ENCODE measurements at places on chromosomes 1 and 21.

GRCh38 chr1:61202854-61203598, 120.7 kb downstream of the NFIA start:
- no peak for DNase-seq

- DNase-seq = no peak
These were observed 73.6 kb downstream of the TBX15 start for GRCh38 chr1:118914379-118915161.

DNA sequence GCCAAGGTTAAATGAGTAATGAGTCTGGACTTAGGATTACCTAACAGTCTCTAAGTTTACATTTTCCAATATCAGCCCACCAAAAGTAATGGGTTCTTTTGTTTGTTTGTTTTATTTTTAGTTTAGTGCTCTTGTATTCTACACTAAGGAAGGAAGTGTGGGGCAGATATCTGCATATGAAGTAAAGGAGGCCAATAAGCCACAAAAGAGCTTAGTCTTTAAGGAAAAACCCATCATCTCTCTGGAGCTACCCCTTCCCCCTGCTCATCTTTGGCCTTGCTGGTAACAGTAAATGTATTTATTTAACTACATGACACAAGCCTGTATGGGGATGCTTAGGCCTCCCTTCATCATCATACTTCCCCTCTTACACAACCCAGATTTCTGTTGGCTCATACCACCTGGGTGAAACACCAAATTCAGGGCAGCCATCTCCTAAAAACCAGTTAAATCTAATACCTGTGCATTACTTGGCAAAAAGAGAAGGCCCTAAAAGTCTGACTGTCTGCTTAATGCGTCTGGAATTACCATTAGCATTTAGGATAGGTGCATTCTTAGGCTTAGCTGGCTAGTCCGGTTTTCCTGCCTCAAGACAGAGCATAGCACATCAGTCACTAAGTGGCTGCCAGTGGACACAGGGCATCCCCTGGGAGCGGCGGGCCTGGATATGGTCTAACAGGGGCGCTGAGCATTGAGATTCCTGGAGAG, 96.8 kb upstream of the ADGRL2 start:
- no peak for DNase-seq

DNA sequence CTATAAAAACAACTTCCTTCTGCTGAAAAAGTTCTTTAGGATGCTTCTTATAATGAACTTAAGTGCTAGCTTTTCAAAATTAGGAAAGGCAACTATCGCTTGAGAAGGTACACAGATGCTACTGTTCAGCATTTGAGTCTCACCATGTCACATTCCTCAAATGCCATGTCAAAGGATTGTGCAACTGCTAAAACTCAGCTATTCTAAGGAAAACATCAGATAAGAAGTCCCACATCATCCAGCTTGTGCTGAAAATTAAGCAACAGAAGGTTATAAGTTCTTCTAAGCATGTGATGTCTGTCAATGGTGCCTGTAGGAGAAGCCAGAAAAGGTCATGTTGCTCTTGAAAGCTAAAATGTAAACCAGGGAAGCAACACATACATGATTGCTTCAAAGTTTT, 36.5 kb downstream of the MCOLN2 start:
- no peak for DNase-seq

DNA sequence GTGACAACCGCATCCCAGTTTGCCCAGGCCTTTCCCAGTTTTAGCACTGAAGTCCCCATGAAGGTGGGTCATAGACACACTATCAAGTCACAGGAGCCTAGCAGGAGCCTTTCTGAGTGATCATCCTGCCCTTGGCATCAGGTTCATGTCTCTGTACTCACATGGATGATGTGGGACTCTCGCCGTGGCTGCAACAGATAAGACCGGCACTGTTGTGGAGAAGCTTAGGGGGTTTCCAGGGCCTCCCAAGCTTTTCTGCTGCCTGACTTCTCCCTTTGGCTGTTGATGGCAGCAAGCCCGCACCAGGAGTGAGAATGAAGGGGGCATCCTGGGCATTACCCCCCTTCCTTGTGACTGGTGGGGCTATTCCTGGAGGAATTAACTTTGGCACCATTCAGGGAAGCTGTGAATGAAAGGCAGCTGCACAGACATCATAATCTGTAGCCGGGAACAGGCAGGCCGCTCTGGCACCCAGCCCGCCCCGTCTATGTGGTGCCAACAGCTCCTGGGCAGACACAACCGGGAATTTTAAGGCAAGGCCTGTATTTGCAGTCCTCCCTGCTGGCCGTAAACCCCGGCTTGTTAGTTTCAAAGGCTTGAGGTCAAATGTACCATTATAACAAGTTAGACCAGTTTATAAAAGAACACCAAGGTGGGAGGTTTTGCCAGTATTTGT, 148.6 kb downstream of the HUNK start:
- DNase-seq = no peak

DNA sequence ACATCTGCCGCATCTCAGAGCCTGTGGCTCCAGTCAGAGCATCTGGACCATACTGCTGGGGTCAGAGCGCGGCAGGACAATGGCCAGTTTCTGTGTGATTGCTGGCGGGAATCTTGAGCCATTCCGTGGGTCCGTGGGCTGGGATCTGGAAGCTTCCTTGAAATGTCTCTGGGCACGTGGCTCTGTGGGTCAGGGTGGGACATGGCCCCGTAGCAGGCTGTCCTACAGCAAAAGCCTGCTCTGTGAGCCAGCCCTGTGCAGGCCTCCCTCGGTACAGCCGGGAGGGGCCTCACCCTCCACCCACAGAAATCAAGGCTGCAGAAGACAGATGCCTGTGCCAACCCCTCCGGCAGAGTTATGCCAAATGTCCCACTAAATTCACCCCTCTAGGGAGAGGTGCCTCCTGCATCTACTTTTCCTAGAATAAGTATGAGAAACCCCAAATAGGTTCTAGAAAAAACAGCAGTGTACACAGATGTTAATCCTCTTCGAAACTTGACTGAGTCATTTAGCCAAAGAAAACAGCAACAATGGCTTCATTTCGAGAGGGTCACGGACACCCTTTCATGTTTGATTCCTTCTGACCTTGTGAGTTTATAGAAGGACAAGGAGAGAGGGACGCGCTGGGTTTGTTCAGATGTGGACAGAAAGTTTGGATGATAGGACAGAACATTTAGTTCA, 27.8 kb downstream of the COL18A1 start:
- DNase-seq = no peak

DNA sequence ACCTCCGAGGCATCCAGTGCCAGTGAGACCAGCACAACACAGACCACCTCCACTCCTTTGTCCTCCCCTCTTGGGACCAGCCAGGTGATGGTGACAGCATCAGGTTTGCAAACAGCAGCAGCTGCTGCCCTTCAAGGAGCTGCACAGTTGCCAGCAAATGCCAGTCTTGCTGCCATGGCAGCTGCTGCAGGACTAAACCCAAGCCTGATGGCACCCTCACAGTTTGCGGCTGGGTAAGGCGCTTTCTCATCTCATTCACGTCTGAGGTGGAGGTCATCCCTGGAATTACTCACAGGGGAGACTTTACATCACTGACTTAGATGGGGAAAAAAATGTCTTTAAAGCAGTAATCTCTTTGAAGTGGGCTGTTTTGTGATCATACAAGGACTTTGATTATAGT, 106.3 kb downstream of the CD247 start:
- no peak for DNase-seq

- no peak for DNase-seq
These were observed 25.3 kb downstream of the SERTAD4 start for GRCh38 chr1:210257698-210258529.

DNA sequence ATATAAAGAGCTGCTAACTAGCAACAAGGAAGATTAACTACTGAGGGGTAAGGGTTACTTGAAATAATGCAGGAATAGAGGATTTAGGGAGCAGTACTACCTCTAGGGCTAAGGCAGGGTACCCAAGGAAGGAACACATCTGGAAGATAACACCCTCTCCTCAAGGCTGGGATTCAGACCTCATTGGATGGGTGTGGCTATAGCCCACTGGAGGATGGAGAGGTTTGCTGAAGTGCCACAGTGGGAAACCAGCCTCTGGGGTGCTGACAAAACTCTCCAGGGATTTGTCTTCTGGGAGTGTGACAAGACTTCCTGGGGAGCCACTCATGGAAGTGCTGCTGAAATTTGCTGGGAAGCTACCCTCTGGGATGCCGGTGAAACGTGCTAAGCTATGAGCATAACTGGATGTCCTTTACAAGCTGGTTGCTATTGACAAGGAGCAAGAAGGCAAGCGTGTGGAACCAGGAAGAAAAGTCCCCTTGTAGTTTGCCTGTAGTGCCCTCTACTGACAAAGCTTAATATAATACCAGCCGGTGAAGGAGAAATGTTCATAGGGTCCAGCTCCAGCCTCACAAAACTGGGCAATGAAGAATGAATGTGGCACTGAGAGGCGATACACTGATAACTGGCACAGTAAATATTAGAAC, 122.8 kb upstream of the USP24 start:
- peak; percentile 26 for DNase-seq

DNA sequence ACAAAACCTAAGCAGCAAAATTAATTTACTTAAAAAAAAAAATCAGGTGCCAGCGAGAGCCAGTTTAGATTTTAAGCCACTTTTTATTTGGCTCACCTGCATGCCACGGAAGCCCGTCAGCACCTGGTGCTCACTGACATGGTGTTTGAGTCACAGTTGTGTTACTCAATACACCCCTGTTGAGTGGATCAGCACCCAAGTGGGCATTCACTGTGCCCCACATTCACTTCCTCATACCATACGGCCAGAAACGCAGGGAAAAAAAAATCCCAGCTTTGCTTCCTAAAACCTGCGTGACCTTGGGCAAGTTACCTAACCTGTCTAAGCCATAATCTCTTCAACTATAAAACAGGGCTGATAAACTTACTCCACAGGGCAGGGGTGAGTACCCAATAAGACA, 42.8 kb upstream of the SIM2 start:
- no peak for DNase-seq

DNA sequence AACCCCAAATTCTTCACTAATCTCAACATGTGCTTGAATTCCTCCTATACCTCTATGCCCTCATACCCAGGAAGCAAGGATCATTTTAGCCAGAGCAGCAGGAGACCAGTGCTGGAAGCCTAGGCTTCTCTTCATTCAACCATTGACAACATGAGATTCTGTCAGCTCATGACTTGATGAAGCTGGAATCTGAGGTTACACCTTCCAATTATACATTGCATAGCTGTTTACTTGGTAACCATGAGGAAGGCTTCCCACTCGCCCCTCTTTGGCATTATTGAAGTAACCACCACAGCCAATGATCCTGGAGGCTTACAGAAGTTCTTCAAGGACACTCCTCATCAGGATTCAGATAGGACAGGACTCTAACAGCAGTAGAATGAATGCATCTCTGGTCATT, 160.3 kb downstream of the TPR start:
- no peak for DNase-seq

DNA sequence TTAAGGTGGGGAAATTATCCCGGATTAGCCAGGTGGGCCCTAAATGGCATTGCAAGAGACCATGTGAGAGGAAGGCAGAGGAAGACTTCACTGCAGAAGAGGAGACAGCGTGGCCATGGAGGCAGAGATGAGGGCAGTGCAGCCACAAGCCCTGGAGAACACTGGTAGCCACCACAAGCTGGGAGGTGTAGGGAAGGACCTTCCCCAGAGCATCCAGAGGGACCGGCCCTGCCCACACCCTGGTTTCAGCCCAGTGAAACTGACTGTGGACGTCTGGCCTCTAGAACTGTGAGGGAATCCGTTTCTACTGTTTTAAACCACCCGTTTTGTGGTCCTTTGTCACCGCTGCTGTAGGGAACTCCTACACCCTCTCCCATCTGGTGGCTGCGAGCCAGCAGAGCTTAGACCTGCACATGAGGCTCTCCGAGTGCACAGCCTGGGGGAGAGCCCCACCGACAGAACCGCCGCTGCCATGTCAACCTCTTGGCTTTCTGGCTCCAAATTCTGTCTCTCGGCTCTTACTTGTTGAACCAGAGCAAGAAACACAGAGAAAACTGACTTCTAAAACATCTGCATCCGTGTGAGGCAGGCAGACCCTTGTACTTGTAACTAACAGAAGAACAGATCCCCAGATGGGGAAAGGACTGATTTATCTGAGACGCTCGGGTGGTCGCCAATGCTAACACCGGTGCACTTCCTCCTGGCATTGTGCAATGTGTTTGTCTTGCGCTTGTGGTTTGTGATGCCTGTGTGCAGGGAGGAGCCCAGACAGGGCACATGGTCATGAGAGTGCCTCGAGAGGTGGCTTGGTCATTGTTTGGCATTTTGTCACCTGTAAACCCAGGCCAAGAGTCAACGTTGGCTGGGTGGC, 90.8 kb upstream of the TMPRSS2 start:
- no peak for DNase-seq

GRCh38 chr1:210441028-210441427, 112.3 kb downstream of the HHAT start:
- no peak for DNase-seq

DNA sequence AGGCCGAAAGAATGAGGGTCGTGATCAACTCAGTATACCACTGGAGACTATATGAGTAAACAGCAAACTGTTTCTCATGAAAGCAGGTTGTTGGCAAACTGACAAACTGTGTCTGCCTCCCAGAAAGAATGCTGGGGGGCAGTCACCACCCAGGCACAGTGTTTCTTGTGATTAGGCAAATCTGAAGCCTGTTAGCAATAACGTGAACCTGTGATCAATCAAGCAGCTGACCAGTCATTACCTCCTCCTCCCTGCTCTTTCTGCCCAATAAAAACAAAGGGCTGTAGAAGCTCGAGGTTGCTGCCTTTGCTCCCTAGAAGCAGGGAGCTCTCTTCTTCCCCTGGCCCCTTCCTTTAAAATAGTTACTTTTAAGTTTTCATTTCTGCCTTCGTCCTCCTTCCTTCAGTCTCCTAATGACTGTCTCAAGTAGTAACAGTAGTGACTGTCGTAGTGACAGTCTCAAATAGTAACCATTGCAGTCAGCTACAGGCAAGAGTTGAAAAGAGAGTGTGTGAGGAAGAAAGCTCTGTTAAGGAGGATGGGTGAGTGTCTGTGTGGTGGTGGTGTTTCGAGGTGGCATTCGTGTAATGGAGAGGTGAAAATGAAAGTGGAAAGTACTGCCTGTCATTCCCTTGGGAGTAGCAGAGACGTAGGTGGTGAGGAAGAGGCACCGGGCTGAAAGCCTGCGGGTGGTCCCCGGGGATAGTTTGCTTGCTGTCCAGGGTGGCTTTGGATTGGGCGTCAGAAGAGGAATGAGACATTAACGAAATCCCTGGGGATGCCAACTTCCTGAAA, 14.5 kb downstream of the HHAT start:
- peak; percentile 54 for DNase-seq

DNA sequence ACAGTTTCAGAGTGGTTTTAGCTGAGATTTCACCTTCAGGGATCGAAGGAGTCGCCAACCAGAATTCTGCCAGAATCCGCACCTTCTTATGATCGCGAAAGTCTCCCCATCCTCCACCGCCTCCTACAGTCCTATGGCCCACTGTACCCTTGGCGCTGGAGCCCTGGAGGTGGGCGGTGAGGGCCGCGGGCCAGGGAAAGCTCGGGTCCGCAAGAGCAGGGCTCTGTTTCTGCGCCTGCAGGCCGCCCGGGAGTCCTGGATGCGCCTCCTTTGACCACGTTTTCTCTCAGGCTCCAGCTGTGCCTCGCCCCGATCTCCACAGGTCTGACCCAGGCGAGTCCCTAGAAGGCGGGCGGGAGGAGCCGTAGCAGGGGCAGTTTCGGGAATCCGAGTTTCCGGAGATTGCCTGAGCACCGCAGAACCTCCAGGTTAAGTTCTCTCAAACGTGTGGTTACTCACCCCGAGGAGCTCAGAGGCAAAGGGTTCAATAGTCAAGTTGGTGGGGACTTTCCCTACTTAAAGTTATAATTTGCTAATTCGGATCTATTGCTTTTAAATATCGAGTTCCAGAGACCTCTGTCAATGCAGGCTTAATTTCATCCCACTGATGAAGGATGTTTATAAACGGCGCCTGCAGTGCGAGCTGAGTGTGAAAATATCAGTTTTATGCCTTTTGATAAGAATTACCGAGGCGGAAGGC, 3.2 kb upstream of the LHX8 start:
- no peak for DNase-seq

GRCh38 chr1:170886460-170886859, 48.9 kb upstream of the MROH9 start:
- no peak for DNase-seq

All from H54 (cell line).